ENCODE measurements at places on chromosomes 6 and 20. TPM values are rescaled to one million over a fixed set of nuclear protein-coding genes. Genes with fewer than 3 reads are reported as not detected.

Gene SPACA1
- not detected for polyA plus RNA-seq

Gene ADNP
- 18.3 TPM for polyA plus RNA-seq

Gene ADGB
- polyA plus RNA-seq, result not detected

Gene PI16
- polyA plus RNA-seq, result 2.7 TPM

Gene GPR6
- not detected for polyA plus RNA-seq

Gene WFDC2
- 3.3 TPM for polyA plus RNA-seq

Gene RNF39
- polyA plus RNA-seq, result 15.6 TPM

Gene CNBD2
- 6.1 TPM for polyA plus RNA-seq

Gene NNAT
- polyA plus RNA-seq, result 2.5 TPM

Gene MEP1A
- polyA plus RNA-seq, result not detected

Gene ZSCAN16
- 6.3 TPM for polyA plus RNA-seq

Gene SNAP91
- polyA plus RNA-seq, result 0.05 TPM

Gene MAK
- 0.04 TPM for polyA plus RNA-seq

Gene SLC22A2
- polyA plus RNA-seq, result not detected

Gene SAMD10
- 13.1 TPM for polyA plus RNA-seq

Gene RAB32
- polyA plus RNA-seq, result 3.9 TPM

Gene MYBL2
- polyA plus RNA-seq, result 11.6 TPM

Gene PGC
- 1.6 TPM for polyA plus RNA-seq

Gene OPN5
- not detected for polyA plus RNA-seq

Gene UBE2C
- polyA plus RNA-seq, result 83.4 TPM

Gene PRDM13
- not detected for polyA plus RNA-seq

Gene SNAP25
- 0.12 TPM for polyA plus RNA-seq

Gene SLC35F1
- polyA plus RNA-seq, result 0.08 TPM

Gene ULBP2
- polyA plus RNA-seq, result 1.7 TPM

Gene LGSN
- not detected for polyA plus RNA-seq

Data from esophagus (tissue), 2 donors.